ENCODE measurements at places on chromosomes 7 and 10. TPM values are rescaled to one million over a fixed set of nuclear protein-coding genes. Genes with fewer than 3 reads are reported as not detected.

Gene WNT8B
- not detected for total RNA-seq

Gene TMEM213
- total RNA-seq, result not detected

Gene ADCYAP1R1
- not detected for total RNA-seq

- no peak for DNase-seq
Observed at GRCh38 chr10:12946372-12946771, 55.1 kb downstream of the CCDC3 start.

GRCh38 chr7:26279405-26279804 is 12.3 kb upstream of the SNX10 start:
- DNase-seq, result no peak

GRCh38 chr7:87850836-87851593 is 25.1 kb downstream of the SLC25A40 start:
- no peak for DNase-seq

DNA sequence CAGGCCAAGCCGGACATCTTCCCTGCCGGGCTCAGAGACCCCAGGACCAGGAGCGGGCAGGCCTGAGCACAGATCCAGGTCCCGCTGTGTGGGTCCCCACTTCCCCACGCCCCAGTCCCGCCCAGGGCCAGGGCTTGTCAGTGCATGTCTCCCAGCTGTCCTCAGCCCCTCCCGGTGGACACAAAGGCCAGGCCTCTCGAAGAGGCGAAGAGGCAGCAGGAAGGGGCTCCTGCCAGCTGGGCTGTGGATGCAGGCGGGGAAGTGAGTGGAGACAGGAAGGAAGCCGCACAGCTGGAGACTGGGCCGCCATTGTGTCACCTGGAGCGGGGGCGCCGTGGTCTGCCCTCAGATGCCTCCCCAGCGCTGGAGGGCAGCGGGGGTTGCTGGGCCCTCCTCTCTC is 4.8 kb downstream of the GRIFIN start:
- no peak for DNase-seq

Data from renal cortical epithelial cell (primary cell).